ENCODE measurements at places on chromosomes 16 and 17.
A peak's percentile ranks its signal among the peaks of the same experiment; 100 is the strongest.

- DNase-seq = no peak
Observed at GRCh38 chr16:21205303-21205702, 6.1 kb downstream of the ZP2 start.

DNA sequence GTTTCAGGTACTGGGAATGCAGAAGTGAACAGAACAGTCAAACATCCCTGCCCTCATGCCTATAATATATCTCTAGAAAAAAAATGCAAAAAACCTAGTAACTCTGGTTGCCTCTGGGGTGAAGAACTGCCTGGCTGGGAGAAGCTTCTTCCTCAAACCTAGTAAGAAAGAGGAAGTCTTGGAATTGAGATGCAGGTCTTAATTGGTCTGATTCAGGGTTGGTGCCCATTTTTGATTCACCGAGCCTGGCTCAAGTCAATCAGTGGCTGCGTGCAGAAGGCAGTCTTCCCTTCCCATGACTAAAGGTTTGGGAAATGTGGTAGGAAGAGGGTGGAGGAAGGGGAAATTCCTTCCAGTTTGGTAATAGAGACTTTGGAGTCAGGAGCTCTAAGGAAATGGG is 22.4 kb downstream of the CDRT15 start:
- DNase-seq = no peak

- no peak for DNase-seq
Observed at GRCh38 chr17:77101521-77102410, 39.0 kb upstream of the SEC14L1 start.

- no peak for DNase-seq
Observed at GRCh38 chr17:7437369-7437863, 1.9 kb upstream of the FGF11 start.

- DNase-seq = no peak
Observed at GRCh38 chr17:4604111-4604644, 19.8 kb downstream of the SMTNL2 start.

GRCh38 chr17:78013683-78014467 is 55.4 kb downstream of the TNRC6C start:
- no peak for DNase-seq

DNA sequence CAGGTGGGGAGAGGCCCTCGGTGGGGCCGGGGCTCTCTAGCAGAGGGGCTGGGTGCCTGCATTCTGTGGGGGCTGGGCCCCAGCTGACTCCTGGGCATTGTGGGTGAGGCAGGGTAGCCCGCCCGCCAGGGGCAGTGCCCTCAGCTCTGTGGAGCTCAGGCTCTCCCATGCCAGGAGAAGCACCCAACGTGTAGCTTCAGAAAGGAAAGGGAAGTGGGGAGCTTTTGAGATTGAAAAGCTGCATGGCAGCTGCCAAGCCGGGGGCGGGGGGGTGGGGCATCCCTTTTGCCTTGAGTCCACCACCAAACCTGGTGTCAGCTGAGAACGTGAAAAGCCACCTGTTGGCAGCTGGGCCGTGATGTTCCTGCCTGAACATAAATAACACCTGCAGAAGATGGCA is 192.1 kb upstream of the CIBAR2 start:
- DNase-seq = no peak

DNA sequence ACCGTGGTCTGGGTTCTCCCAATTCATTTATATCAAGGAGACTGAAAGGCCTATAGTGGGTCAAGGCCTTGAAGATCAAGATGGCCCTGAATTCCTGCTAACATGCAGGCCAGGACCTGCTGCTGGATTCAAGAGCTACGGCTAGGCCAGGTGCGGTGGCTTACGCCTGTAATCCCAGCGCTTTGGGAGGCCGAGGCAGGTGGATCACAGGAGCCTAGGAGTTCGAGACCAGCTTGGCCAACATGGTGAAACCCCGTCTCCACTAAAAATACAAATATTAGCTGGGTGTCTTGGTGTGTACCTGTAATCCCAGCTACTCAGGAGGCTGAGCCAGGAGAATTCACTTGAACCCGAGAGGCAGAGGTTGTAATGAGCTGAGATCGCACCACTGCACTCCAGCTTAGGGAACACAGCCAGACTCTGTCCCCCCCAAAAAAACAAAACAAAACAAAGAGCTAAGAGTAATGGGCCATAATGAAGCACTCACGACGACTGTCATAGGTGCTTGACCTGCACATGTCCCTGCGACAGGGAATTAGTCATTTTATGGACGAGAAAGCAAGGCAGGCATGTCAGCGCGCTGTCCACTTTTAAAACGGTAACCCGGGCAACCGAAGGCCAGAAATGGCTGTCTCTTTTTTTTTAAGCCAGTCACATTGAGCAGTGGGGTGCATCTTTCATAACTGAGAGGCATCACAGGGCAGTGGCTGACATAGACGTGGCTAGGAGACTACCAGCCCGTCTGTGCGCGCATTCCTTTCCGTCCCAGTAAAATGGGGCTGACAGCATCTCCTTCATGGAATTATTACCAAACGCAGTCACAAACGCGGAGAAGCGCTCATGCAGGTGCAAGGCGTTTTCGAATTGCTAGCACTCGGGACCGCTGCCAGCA is 1.0 kb upstream of the FBRS start:
- DNase-seq = no peak

- no peak for DNase-seq
Observed at GRCh38 chr17:53470626-53471025, 352.1 kb upstream of the KIF2B start.

DNA sequence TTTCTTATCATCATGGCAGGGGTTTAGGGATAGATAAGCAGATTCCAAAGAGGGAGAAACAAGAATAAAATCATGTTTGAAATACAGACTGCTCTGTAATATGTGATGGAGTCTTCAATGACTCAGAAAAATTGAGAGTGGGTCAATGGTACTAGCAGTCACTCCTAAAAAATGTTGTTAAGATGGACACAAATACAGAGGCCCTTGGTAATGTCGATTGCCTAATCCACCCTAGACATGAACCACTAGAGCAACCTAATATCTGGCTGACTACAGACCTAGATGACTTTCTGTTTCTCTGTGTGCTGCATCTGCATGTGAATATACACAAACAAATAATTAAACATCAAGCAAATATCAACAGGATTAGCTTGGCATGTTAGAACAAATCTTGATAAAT is 135.8 kb downstream of the CDH8 start:
- DNase-seq = no peak

DNA sequence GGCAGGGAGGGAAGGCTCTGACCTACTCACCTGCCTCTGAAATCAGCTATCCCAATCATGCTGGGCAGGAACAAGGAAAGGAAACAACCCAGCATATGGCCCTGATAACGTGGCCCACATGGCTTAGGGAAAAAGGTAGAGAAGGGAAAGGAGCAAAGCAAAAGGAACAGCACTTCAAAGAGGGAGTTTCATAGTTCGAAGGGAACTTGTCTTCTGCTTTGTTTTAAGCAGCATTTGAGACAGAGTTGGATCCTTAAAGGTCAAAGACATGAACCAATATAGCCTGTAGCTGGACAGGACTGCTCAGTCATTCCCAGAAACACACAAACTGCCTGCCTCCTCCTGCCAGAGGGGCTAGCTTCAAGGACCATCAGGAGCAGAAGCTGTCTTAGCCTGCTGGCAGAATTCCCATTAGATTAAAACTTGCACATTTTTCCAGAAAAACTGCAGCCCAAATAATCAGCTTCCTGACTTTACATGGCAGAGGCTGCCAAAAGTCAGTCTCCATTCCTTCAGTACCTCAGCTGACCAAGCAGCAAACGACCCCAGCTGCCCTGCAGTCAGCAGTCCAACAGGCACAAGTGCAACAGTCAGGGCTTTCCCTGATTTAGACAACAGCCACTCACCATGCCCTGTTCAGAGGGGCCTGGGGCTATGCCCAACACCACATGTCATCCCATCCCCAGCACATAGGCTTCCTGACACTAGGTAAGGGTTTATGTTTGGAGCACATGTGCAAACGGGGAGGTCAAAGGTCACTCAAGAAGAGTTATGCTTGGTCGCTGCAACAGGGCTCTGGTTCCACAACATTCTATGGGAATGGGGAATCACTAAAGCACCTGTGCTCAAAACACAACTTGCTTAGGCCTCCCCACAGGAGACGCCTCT is 32.5 kb downstream of the RANBP10 start:
- DNase-seq = no peak

GRCh38 chr16:71358464-71358998 is at the start of gene CALB2:
CALB2 (plus strand) TSS chr16:71358723; CDS start chr16:71358793, 70 bp downstream.
- DNase-seq = peak; percentile 65

DNA sequence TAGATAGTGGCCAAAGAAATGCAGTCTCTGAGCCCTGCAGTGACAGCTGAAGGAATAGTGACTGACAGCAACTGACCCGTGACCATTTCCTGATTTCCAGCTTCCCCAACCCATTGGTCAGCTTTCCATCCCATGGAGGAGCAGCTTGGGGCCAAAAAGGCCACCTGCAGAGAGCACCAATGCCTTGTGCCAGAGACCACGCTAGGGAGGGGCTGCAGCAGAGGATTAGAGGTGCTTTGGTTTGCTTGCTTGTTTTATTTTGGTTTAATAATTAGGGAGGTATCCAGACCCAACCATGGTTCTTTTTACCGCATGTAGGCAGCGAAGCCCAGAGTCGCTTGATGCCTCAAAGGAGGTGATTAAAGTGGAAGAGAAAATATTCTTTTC is 61.3 kb upstream of the SIAH1 start:
- DNase-seq = no peak

DNA sequence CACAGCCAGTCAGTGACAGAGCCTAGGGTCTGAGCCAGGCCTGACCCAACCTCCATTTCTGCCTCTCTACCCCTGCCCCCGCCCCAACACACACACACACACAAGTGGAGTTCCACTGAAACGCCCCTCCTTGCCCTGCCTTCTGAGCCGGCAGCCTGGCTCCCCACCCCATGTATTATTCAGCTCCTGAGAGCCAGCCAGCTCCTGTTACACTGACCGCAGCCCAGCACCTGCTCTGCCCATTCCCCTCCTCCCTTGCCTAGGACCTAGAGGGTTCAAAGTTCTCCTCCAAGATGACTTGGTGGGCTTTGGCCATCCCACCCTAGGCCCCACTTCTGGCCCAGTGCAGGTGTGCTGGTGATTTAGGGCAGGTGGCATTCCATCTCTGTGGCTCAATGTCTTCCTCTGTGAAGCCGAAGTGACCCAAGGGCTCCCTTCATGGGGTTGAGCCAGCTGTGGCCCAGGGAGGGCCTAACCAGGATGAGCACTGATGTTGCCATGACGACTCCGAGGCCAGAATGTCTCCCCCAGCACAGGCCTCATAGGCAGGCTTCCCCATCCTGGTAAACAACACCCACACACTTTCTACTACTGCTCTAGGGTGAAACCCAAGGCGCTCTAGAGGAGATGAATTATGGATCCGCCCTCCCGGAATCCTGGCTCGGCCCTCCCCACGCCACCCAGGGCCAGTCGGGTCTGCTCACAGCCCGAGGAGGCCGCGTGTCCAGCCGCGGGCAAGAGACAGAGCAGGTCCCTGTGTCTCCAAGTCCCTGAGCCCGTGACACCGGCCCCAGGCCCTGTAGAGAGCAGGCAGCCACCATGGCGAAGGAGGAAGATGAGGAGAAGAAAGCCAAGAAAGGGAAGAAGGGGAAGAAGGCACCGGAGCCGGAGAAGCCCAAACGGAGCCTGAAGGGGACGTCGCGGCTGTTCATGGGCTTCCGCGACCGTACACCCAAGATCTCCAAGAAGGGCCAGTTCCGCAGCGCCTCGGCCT is 9.7 kb downstream of the MYO15A start:
- no peak for DNase-seq

DNA sequence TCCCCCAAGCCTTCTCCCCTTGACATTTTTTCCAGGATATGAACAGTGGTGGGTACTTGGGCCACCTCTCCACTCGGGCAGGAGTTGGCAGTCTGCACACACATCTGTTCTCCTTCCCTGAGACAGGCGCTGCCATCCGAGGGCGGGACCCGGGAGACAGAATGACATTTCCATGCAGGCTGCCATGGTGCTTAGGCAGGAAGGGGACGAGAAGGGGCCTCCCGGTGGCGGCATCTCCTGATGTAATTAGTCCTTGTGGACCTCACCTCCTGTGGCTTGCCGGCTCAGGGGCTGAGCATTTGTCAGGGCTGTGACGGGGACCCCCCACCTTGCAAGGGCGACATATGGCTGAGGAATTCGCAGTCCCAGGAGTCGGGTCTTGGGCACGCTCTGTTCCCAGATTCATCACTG is 197.2 kb downstream of the FOXL1 start:
- no peak for DNase-seq

- no peak for DNase-seq
Observed at GRCh38 chr17:31252741-31253140, 44.3 kb downstream of the OMG start.

- no peak for DNase-seq
Observed at GRCh38 chr17:77394540-77395295, 253.9 kb downstream of the SEC14L1 start.

GRCh38 chr17:5583426-5584382 is 605 bp downstream of the NLRP1 start:
- no peak for DNase-seq

- peak; percentile 9 for DNase-seq
Observed at GRCh38 chr17:56020369-56020768, 132.9 kb upstream of the ANKFN1 start.

- no peak for DNase-seq
Observed at GRCh38 chr17:67491009-67491680, 114.1 kb downstream of the PITPNC1 start.

- DNase-seq = no peak
Observed at GRCh38 chr16:79628988-79629387, 28.5 kb upstream of the MAF start.

DNA sequence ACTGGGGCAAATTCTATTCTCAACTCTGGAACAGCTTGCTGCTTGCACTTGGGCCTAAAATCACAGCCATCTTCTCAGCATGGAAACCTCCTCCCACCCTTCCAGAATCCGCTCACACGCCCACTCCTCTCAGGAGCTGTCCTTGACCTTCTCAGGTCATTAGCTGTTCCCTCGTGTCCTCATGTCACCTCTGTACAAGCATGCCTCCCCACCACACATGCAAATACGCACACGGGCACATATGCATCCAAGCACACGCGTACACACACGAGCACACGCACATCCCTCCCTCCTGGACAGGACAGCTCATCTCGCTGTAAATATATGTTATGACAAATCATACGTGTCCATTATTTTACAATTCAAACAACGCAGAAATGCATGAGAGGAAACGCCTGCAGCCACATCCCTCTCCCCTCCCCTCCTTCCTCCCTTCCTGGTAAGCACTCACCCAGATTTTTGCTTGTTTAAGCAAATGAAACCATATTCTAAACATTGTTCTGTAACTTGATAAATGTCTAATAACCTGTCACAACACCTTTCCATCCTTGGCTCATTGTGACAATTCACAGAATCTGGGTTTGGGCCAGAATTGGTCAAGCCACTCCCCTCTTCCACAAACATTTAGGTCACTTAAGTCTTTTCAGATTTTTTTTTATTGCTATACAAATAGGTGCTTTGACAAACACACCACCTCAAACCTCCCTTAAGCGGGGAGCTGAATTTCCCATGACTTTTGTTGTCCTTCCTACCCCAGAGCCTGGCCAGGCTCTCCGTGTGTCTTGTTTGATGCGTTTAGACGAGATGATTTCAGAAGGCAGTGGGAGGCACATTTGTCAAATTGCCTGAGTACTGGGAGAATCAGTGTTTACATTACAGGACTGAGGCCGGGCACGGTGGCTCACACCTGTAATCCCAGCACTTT is 41.7 kb downstream of the DNAH17 start:
- DNase-seq = no peak

Measured in GM06990 (cell line).